ENCODE measurements at places on chromosomes 7 and 10. TPM values are rescaled to one million over a fixed set of nuclear protein-coding genes. Genes with fewer than 3 reads are reported as not detected.
A peak's percentile ranks its signal among the peaks of the same experiment; 100 is the strongest.

Gene KCND2
- total RNA-seq, result 0.42 TPM

GRCh38 chr10:71747551-71748523 is 25.5 kb downstream of the VSIR start:
- no peak for DNase-seq

- DNase-seq, result peak; percentile 85
Measured at GRCh38 chr7:85186083-85186520, 754 bp downstream of the SEMA3D start.

Gene TBX20
- total RNA-seq, result not detected

GRCh38 chr7:102182016-102182415 is 104.7 kb upstream of the SH2B2 start:
- no peak for DNase-seq

Measured in osteocyte (in vitro differentiated cells).